Mesangial cell (primary cell): ENCODE measurements at places on chromosomes 6 and 20. TPM values are rescaled to one million over a fixed set of nuclear protein-coding genes. Genes with fewer than 3 reads are reported as not detected.

GABRR1 gene
- total RNA-seq: not detected in 2 replicates

RWDD2A gene
- 2.3 and 4.7 TPM in 2 replicates for total RNA-seq

SPATA25 gene
- 0.16 and 1.1 TPM in 2 replicates for total RNA-seq

MUC22 gene
- total RNA-seq: not detected in 2 replicates

HNF4A gene
- not detected in 2 replicates for total RNA-seq

SCGN gene
- total RNA-seq: not detected in 2 replicates

AVP gene
- not detected in 2 replicates for total RNA-seq

MMUT gene
- 6.0 TPM in 2 replicates for total RNA-seq
